H9 (cell line): ENCODE measurements at places on chromosomes 16 and 17. TPM values are rescaled to one million over a fixed set of nuclear protein-coding genes. Genes with fewer than 3 reads are reported as not detected.
A peak's percentile ranks its signal among the peaks of the same experiment; 100 is the strongest.

The IRX3 gene
- total RNA-seq: 1.8 and 2.4 TPM in 2 replicates

The RHBDL3 gene
- total RNA-seq: 8.7 and 12.5 TPM in 2 replicates

The NOS2 gene
- total RNA-seq: 0.35 and 0.59 TPM in 2 replicates

The IL34 gene
- total RNA-seq: 4.2 and 4.4 TPM in 2 replicates

The SLC12A3 gene
- not detected in 2 replicates for total RNA-seq

The MT1M gene
- 1.4 and 2.5 TPM in 2 replicates for total RNA-seq

The EPOP gene
- total RNA-seq: 5.9 and 6.1 TPM in 2 replicates

The TMEM204 gene
- not detected in 2 replicates for total RNA-seq

The BCL6B gene
- 3.3 and 4.9 TPM in 2 replicates for total RNA-seq

The COX6A2 gene
- not detected in 2 replicates for total RNA-seq

DNA sequence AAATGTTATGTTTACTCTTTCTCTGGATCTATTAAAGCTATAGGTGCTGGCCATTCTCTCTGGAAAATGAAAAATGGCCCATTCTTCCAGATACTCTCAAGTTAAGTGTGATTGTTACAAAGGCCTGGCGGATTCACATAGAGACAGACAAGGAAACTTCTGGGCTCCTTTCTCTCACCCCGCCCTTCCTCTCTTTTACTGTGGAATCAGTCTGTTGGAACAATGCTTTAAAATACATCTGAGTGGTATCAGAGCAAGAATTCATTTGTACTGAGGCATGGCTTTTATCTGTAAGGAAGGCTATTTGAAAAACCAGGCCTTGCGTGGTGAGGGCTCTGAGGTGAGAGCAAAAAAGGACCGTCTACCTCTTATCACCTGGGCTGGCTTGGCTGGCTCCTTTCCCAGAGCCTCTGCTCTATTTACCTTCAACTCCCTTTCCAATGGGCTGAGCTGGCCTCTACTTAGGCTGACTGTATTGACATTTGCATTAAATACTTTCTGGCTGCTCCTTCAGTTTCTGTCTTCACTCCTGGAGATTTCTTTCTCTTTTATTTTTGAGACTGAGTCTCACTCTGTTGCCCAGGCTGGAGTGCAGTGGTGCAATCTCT, 274.0 kb downstream of the PHKB start:
- no peak for DNase-seq

DNA sequence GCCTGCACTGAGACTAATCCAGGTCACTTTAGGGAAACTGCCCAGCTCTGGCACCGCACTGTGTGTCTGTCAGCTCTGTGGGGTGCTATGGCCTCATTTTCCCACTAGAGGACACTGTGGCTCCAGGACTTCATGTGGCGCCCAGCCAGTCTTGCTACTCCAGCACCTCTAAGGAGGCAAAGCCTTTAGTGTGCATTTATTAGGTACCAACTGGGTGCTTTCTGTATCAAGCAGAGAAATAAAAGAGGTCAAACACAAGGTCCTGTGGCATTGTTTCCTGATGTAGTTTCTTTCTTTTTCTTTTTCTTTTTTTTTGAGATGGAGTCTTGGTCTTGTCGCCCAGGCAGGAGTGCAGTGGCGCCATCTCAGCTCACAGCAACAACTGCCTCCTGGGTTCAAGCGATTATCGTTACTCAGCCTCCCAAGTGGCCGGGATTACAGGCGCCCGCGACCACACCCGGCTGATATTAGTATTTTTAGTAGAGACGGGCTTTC, 12.5 kb upstream of the RHBDL3 start:
- peak; percentile 92 for DNase-seq

DNA sequence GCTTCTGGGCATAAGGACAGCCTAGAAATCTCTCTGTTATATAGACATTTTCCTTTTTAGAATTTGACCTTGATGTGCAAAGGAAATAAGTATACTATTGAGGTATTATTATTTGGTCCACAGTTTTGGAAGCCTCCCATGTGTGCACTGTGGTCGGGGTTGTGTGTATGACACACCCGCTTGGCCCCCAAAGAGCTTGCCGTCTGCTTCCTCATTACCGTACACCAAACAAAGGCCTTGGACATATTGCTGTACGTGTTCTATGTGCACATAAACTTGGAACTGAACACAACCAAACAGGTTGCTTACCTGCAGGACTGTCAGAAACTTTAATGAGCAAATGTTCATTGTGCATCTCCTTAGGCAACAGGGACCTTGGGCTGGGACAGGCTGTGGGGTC, 38.2 kb downstream of the METRNL start:
- DNase-seq: no peak

GRCh38 chr16:59597269-59597668, 863.2 kb upstream of the GOT2 start:
- no peak for DNase-seq

- DNase-seq: no peak
Observed at GRCh38 chr16:84578538-84579126, 39.2 kb downstream of the COTL1 start.

DNA sequence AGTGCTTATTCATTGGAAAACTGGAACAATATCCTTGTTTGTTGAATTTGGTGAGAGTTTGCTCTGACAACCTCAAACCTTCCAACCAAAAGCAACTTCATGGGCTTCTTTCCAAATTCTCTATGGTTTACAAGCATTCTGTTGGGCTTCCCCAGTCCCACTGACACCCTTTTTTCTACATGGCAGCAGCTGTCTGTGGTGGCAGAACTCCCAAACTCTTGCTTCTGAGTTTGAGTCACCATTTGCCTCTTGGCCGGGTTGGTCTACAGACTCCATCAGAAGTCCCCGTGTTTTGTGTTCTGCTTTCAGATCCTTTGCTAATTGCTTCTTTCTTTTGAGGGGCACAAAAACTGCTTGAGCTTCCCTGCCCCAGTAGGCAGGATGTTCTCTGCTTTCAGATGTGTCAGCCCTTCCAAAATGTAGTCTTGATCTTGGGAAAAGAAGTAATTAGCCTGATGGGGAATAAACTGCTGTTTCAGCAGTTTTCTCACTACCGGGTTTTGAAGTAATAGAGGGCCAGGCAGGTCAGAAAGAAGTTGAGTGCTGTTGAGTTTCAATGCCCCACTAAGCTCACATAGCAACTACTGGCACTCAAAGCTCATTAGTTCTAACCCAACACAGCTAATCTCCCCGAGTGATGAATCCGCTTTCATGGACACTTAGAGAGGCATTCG, 80.7 kb downstream of the HS3ST3A1 start:
- DNase-seq: no peak

DNA sequence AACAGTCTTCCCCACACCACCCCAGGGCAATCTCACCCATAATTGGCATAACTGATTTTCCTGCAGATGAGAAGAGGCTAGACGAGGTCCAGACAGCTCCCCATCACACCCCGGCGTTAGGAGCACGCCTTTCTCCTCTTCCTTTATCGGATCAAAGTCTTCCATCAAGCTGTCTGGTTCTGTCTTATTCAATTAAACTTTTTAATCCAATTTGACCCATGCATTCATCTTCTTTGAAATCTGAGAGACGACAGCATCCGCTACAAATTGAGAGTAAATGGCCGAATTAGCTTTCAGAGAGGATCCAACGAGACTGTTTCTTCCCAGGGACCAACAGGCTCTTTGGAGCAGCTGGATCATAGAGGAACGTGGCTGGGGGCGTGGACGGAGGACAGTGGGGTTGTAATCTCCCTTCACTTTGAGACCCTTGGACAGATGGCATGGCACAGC, 44.4 kb upstream of the GPRC5B start:
- peak; percentile 10 for DNase-seq

DNA sequence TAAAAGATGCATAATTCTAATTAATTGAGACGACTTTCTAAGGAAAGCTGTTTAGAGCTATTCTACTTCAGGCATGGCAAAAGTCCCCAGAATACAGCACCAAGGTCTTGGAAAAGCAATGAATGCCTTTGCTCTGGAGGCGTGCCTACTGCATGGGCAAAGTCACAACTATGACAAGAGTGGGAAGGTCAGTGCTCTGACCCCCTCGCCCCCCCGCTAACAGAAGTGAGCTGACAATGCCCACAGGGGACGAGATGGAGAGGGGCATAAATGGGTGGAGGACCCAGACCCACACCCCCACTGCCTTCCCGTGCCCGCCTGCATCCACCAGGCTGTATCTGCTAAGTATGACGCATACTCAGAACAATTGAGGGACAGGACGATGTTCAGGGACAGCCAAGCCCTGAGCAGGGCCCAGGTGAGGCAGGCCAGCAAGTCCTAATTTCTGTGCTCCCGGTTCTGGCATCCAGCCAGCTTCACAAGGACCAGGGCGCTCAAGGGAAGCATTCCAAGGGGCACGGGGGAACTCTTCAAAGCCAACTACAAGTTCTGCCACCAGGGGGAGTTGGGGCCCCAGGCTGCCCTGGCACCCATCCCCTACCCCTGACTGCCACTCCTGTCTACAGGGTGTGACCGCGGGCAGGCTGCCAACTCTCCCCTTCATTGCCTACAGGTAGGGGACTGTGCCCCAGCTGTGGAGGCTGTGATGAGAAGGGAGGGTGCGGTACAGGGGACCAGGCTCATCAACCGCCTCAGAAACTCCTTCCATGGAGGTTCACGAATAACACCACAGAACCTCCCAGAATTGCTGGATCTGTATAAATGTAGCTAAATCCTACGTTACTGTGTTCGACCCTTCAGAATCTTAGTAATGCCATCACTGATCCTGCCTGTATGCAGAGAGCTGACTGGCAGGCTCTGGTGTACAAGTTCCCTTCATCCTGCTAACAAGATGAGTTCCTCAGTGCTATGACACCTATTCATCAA, 20.8 kb downstream of the NPRL3 start:
- DNase-seq: peak; percentile 81

- DNase-seq: no peak
Observed at GRCh38 chr17:38701504-38702165, 3.4 kb upstream of the MLLT6 start.

- DNase-seq: no peak
Observed at GRCh38 chr17:56739376-56739775, 94.3 kb downstream of the C17orf67 start.

DNA sequence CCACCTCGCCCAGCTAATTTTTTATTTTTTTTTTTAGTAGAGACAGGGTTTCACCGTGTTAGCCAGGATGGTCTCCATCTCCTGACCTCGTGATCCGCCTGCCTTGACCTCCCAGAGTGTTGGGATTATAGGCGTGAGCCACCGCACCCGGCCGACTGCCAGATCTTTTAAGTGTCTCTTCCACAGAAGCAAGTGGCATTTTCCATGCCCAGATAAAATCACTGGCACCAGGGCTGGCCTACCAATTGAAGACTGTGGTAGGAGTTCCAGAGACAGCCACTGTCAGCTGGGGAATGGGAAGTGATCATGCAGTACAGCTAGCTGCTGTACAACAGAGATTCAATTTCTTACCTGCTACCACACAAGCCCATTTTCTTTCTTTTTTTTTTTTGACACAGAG, 17.9 kb downstream of the CNP start:
- no peak for DNase-seq

- no peak for DNase-seq
Observed at GRCh38 chr16:28910086-28911031, 14.7 kb downstream of the RABEP2 start.

GRCh38 chr16:23188911-23189310, 6.4 kb downstream of the SCNN1G start:
- no peak for DNase-seq

GRCh38 chr16:77288222-77288621, 89.0 kb downstream of the SYCE1L start:
- no peak for DNase-seq

DNA sequence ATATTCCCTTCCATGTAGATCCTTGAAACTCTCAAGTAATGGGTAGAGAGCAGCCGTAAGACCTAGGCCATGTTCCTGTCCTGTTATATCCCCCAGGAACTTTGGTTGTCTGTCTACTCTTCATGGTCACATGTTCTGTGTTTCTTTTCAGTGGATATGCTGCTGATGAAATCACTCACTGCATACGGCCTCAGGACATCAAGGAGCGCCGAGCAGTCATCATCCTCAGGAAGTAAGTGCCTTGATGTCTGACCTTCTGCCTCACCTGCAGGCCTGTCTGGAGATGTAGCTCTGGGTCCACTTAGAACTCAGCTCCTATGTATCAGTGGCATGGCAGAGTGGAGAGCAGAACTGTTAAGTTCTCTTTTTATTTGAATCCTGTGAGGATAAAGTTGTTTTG, 11.2 kb downstream of the ALKBH5 start:
- no peak for DNase-seq

GRCh38 chr17:5248821-5249479, 14.3 kb upstream of the SCIMP start:
- DNase-seq: peak; percentile 70

DNA sequence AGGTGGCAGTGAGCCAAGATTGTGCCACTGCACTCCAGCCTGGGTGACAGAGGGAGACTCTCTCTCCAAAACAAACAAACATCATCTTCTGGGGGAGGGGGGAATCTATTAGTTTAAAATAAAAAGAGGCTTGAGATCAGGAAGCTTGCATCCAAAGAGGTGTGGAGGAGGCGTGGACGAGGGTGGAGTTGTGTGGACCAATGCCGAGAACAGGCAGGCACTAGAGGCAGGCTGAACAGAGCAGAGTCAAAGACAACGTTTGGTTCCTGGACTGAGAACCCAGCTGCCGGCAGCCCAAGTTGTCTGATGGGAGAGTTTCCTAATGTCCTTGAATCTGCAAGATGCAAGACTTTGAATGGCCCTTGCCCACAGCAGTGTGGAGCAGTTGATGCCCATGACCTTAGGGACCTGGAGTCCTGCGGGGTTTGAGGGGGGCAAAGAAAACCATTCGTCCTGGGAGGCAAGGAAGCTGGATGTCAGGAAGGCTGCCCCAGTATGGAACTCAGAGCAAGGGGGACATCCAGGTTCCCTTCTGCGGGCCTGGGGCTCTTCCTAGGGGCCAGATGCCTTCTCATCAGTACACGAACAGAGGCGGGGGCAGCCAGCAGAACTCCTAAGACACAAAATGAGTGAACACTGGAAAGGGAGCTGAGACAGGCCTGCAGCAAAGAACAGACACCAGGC, 9.2 kb downstream of the TBC1D16 start:
- no peak for DNase-seq

- peak; percentile 49 for DNase-seq
Observed at GRCh38 chr16:4522051-4522581, 16.5 kb downstream of the CDIP1 start.

DNA sequence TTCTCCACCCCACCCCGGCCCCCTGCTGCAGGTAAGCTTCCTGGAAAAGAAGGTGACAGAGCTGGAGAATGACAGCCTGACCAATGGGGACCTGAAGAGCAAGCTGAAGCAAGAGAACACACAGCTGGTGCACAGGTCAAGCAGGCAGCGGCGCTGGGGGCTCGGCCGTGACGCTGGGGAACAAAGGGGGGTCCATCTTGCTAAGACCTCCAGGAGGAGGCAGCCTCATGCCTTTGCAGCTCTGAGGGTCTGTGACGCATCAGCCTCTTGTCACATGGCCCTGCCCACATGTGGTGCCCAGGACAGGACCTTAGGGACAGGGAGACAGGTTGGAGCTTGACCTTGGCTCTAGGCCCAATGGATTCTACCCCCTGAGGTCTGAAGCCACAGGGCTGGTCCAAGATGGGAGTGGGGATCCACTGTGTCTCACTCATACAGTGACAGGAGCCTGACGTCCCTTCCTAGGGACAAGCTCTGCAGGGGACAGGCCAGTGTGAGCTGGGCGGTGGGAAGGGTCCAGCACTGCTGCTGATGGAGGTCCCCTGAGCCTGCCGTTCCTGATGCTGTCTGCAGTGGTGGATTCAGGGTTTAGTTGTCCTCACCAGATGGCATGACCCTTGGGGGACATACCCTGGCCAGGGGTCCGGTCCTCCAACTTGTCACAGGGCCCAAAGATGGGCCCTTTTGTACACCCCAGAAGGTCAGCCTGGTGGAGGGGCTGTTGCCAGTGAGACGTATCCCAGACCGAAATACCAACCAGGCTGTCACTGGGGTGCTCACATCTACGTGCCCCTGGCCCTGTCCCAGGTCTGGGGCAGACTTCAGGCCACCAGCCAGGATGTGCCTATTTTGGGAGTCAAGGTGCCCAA, 132.6 kb downstream of the RAB11FIP4 start:
- peak; percentile 30 for DNase-seq

- peak; percentile 31 for DNase-seq
Observed at GRCh38 chr16:21223787-21224186, 9.7 kb upstream of the ANKS4B start.
